ENCODE measurements at places on chromosomes 6 and 20. TPM values are rescaled to one million over a fixed set of nuclear protein-coding genes. Genes with fewer than 3 reads are reported as not detected.

- DNase-seq = peak; percentile 33
Measured at GRCh38 chr20:51650685-51651134, 108.2 kb upstream of the NFATC2 start.

DNA sequence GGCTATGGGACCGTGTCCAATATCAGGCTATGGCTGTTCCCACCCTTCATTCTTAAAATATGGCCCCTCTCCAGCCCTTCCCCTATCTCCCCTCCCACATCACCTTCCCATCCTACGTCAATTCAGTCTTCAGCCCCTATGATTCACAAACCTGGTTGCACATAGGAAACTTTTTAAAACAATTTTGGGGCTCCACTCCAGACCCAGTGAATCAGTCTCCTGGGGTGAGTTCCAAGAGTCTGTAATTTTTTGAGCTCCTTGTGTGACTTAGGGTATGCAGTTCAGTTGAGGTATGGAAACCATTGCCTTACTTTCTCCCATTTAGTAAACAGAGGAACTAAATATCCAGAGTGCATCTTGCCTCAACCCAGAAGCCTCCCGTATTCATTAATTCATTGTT, 5.5 kb downstream of the HNF4A start:
- DNase-seq = no peak

Gene MRPS26
- total RNA-seq = 78.4 TPM

DNA sequence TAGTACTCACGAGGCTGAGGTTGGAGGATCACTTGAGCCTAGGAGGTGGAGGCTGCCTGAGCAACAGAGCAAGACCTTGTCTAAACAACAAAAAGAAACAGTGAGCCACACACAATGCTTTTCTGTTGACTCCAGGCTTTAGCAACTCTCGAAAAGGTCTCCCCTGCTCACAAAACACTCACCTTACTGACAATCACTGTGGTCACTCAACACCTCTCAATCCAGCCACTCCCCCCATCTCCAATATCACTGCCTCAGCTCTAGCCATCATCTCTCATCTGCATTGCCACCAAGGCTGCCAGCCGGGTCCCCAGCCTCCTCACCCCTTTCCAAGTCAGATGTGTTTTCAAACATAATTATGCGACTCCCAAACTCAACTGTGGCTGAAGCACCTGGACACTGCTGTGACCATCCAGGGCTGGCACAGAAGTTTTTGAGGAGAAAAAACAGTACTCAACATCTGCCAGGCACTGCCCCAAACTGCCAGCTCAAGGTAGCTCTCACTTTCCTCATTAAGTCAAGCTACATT, 218.0 kb upstream of the ARID1B start:
- no peak for DNase-seq

Gene LRRC73
- 0.26 TPM for total RNA-seq

- no peak for DNase-seq
Measured at GRCh38 chr6:3163248-3163594, 5.9 kb upstream of the TUBB2A start.

Gene ULBP3
- total RNA-seq = 9.4 TPM

- DNase-seq = no peak
Measured at GRCh38 chr6:139369568-139370282, 4.7 kb downstream of the CITED2 start.

Data from NCI-H460 (cell line).